ENCODE measurements at places on chromosomes 12 and 14.
A peak's percentile ranks its signal among the peaks of the same experiment; 100 is the strongest.

- no peak for DNase-seq
Observed at GRCh38 chr14:99430491-99430890, 50.2 kb downstream of the SETD3 start.

DNA sequence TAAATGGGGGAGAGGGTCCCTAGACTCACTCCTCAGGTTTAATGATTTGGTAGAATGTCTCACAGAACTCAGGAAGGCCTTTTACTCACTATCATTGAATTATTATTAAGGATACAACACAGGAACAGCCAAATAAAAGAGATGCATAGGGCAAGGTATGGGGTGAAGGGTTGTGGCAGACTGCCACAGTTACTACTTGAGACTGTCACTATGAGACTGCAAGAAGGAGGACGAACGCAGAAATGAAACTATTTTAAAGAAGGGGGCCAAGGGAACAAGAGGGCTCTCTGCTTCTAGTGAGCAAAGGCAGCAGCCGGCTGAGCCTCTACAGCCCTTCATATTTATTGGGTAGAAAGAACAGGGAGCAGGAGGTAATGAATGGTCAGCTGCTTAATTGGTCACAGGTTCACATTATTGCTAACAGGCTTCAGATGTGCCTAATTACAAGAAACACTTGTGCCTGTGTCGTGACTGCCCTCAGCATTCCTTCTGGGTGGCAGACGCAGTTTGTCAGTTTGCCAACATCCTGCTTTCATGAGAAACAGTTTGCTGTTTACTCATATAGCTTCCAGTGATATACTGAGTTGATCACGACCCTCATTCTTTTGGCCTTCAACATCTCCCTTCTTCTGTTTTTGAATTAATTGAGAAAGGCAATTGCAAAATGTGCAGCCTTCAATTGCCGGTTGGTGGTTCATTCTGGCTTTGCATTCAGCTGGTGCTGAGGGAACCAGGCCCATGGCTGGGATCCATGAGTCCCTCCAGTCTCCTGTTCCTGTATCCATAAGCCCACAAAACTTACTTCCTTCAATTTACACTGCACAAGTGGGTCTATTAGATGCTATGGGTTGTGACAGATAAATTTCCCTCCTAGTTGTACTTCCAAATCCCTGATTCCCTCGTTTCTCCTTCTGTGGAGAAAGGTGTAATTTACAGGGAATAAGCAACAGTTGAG is 82.8 kb upstream of the PLEKHG7 start:
- DNase-seq, result no peak

DNA sequence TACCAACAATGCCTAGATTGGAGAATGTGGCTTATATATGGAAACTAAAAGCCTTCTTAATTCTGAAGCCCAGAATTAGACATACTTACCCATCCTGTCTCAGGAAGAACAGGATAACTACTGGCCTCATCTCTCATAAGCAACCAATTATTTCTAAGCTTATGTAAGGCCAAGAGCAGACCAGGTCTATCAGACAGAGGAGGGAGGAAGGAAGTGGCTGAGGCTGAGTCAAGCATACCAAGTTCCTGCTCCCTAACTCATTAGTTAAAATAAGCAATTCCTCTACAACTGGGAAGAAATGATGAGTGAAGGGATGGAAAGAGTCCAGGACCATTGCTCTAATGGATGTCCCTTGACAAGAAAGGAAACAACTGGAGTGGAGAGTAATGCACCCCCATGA is 27.0 kb upstream of the INSM2 start:
- DNase-seq, result peak; percentile 76

- DNase-seq, result no peak
Observed at GRCh38 chr14:63899953-63900352, 47.1 kb downstream of the SYNE2 start.

DNA sequence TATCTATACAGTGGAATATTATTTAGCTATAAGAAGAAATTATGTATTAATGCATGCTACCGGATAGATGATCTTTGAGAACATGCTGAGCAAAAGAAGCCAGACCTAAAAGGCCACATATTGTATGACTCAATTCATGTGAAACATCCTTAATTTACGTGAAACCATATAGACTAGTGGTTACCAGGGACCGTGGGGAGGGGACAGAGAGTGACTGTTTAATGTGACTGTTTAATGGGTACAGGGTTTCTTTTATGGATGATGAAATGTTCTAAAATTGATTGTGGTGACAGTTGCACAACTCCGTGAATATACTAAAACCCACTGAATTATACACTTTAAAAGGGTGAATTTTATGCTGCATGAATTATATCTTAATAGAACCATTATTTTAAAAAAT is 8.5 kb upstream of the BCL7A start:
- no peak for DNase-seq

DNA sequence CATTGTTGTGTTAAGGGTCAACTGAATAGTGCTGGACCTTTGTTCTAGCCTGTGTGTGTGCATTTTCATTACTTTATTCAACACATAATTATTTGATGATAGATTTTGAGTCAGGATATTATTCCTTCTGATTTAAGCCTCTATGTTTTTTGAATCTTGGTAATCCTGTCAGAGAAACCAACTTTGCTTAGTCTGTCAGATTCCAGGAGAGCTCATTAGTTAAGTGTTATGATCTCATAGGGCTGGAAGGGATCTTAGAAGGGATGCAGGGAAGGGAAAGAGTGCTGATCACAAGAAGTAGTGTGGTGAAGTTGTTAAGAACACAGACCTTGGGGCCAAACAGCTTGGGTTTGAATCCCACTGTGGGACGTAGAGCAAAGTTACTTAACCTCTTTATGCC is 52.9 kb downstream of the SCN8A start:
- DNase-seq, result peak; percentile 28

GRCh38 chr12:79897617-79898016 is 37.3 kb downstream of the PPP1R12A start:
- DNase-seq, result peak; percentile 95
